T-helper 9 cell (primary cell): ENCODE measurements at places on chromosomes 2 and 18.
A peak's percentile ranks its signal among the peaks of the same experiment; 100 is the strongest.

GRCh38 chr2:127606625-127607398 lies 39.1 kb upstream of the GPR17 start:
- no peak for DNase-seq

GRCh38 chr18:47846431-47846830 lies 84.0 kb downstream of the SMAD2 start:
- DNase-seq: no peak

- no peak for DNase-seq
Measured at GRCh38 chr2:236078297-236079255, 89.6 kb downstream of the GBX2 start.

DNA sequence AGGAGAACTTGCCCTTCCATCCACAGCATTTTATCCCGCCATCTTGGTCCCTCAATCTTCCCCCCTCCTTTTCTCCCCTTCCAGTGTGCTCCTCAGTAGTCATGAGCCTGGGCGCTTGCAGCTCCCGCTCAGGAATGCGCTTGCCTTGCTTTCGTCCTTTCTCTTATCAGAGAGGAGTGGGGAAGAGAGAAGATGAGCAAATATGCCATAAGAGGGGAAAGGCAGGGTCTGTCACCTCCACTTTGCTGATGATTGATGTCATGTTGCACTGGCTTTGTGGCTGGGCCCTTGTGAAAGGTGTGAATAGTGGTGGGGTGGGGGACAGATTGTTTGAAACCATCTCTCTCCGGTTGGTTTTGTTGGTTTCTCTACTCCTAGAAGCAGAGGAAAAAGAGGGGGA lies 569.3 kb downstream of the TNS1 start:
- no peak for DNase-seq

- DNase-seq: no peak
Measured at GRCh38 chr18:11052800-11053199, 96.6 kb downstream of the PIEZO2 start.

GRCh38 chr2:72605836-72606442 lies 219.9 kb downstream of the EXOC6B start:
- no peak for DNase-seq

GRCh38 chr2:122191331-122191730 lies 435.9 kb downstream of the TSN start:
- DNase-seq: no peak

- no peak for DNase-seq
Measured at GRCh38 chr2:177602611-177603164, 210.1 kb downstream of the AGPS start.

DNA sequence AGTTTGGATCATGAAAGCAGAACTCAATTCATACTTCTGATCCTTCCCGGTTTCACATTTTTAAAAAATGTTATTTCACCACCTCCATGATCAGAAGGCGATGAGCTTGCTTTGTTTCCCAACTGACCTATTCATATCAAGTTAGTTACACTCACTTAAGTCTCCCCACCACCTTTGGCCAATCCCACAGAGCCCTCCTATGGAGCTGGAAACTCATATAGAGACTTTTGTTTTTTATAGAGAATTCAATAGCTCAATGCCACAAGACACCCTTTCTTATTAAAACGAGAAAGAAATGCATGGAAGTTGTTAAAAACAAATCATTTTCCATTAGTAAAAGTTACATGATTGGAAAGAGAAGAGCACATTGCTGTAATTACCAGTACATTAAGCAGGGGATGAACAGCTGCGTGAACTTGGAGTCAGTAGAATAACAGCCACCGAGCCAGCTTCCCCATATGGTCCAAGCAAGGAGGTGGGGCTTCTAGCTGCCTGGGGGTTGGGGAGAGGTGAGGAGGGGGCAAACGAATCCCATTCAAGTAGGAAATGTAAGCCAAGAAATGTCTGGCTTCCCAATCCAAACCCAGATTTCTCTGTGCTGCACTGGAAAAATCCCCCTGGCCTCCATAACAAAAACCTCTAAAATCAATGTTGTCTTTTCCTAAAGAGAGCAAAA lies 614.5 kb downstream of the IRS1 start:
- DNase-seq: no peak

DNA sequence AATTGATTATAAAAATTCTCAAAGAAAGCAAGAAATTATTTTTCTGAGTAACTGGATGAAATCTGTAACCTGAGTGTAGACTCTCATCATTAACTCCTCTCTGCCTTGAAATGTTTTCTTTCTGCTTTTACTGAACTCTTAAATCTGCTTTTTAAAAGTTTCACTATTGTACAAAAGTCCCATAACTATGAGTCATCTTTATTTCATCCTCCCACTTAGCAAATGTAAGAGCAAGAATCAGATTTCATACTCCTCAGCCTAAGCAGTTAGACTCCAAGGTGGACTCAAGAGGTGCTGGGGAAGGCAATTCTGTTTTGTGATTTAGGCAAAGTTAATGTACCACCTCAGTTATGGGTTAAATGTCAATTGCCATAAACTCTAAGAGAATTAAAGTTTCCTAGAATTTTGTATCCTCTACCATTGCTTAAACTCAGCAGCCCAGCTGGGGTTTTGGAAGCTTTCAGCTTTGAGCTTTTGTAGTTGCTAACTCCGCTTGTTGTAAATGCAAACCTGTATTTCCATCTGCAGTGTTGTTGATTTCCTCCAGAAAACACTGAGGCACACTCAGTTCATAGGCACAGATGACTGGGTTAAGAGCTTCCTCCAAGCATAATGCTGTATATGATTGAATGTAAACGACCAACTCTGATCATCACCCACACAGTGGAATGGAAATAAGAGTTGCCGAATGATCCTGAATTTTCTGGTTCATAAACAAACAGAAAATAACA lies 268.8 kb downstream of the ARHGAP15 start:
- DNase-seq: no peak

DNA sequence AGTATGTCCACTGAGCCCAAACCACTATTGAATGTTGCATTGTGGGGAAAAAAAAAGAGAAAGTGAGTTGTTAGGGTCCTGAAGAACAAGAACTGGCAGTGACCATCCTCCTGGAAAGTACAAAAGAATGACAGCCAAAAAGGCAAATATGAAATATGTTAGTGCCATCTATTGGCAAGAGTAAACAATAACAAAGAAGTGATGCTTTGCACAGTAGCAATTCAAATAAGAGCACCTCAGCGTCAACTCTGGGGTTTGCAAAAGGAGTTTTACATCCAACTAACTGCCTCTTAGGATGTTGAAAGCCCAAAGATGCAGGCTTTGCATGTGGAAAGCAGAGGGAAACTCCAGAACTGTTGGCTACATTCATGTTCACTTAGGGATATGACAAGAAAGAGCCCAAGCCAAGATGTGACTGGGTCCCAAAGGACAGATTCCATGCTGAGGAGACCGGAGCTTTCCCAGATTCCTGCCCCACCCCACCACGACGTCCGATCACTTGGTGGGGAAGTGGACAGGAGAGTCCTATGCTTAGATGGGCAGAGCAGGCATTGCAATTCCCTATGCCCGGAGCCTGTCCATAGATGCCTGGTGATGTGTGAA lies 15.6 kb downstream of the TRABD2A start:
- no peak for DNase-seq

DNA sequence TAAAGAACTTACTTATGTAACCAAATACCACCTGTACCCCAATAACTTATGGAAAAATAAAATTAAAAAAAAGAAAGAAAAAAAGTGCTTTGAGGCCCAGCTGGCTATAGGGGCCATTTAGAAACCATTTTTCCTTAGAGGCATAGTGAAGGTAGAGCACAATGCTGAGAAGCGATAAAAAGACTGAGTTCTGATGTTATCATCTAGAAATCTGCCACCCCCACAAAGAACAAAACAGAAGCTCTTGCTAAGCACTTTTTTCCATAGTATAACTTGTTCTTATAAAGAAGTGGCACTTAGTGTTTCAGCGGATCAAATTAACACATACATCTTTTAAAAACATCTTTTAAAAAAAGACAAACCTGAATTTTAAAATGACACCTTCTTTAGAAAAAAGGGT lies 51.4 kb downstream of the ICOS start:
- no peak for DNase-seq

DNA sequence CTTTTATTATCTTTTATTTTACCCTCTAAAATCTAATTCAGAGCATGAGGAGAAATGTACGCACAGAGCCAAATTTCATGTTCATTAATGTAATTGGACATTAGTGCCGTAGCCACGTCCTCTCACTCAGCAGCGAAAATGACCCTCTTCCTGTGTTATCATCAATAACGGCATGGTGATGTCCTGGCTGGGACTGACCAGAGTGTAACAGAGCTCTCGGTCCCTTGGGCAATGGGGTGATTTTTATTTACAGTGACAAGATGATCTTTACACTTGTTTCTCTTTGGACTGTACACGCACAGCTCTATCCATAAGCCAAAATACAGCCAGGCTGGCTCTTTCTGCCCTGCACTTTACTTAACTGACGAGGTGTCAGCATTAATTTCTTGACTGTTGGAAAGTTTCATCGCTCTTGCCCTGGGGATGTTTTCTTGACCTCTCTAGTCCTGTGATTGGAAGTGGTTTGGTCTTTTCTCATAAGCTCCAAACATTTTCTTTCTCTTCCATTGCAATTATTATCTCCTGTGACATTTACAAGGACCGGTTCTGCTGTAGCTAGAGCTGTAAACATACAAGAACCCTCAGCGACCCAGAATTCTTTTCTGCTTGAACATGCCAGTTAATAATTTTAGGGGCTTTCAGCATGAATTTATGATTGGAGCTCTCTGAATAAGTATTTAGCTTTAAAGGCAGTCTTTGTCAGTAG lies 308.0 kb upstream of the PIK3C3 start:
- no peak for DNase-seq

GRCh38 chr2:46331109-46331766 lies 34.0 kb downstream of the EPAS1 start:
- no peak for DNase-seq

GRCh38 chr2:30862054-30862651 lies 54.9 kb upstream of the CAPN13 start:
- peak; percentile 22 for DNase-seq

- DNase-seq: no peak
Measured at GRCh38 chr2:42598656-42599055, 30.2 kb downstream of the MTA3 start.
